KBM-7 (cell line): ENCODE measurements at places on chromosomes 5 and 9.

DNA sequence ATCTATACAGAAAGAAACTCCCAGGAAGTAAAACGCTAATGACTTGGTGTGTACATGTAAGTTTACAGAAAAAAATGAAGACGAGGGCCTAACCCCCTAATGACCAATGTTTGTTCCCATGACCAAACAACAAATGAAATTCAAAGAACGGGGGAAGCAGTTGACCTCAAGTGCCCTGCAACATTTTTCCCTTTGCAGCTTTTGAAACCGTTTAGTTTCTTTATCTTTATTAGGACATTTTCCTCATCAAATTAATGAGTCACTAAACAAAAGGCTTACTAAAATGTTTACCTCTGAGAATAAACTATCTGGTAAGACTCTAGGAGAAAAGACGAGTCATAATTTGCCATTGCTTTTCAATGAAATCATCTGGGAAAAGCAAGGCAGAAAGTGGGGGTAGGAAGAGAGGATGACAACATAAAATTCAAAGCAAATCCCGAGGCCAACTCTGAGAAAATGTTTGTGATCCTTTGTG lies 57.4 kb downstream of the LHFPL2 start:
- DNase-seq = no peak

GRCh38 chr5:531749-532315 lies 7.6 kb upstream of the SLC9A3 start:
- no peak for DNase-seq

DNA sequence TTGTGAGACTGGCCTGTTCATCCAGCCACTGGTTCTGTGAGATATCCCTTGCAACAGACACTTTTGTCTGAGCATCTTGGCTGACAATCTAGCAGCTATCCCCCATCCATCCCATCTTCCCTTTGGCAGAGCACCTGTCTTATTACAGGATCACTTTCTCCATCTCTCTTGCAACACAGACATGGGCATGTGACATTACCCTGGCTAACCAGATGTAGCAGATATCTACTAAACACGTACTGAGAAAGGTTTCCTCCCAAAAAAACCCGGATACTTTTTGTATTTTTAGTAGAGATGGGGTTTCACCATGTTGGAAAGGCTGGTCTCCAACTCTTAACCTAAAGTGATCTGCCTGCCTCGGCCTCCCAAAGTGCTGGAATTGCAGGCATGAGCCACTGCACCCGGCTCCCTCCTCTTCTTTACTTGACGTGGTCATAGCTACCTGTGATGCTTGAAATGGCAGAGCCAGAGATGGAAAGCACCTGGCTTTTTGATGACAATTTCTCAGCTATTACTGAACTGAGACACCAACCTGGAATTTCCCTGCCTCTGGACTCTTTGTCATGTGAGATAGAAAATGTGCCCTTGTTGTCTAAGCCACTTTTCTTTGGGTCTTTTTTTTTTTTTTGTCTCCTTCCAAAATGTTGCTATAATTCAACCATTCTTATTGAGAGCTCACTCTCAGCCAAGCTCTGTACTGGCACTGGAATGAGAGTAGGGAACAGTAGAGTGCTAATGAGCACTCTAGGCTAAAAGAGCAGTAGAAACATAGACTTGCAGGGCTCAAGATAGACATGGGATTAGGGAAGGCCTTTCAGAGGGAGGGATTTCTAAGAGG lies 32.6 kb downstream of the FNBP1 start:
- no peak for DNase-seq

DNA sequence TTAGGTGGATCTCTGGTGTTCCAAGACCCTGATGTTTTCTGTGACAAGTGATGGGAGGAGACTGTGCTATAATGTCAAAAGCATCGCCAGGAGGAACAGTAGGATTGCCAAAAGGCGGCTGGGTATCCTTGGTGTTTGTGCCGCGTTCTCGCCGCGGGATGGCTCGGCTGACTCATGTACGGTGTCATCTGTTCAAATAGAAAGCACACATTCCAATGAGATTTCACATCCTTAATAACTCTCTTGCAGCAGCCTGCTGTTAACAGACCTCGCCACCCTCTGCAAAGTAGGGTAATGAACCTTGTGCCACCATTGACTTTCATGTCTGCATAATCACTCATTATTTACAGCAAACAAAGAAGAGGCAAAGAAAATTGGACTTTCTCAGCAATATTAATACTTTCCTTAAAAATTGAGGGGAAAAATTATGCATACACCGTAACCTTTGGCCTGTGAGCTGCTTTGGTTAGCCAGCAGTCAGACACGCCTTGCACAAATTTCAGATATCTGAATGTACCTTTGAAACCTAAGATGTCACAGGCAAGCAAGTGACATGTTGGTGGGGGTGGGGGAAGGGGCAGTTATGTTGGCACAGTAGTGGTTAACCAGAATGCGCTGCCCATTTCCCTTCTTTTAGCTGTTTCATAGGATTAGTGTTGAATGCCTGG lies 289.4 kb downstream of the EFNA5 start:
- DNase-seq = no peak

- DNase-seq = peak; percentile 30
Observed at GRCh38 chr5:53779541-53779981, 219.1 kb downstream of the NDUFS4 start.

DNA sequence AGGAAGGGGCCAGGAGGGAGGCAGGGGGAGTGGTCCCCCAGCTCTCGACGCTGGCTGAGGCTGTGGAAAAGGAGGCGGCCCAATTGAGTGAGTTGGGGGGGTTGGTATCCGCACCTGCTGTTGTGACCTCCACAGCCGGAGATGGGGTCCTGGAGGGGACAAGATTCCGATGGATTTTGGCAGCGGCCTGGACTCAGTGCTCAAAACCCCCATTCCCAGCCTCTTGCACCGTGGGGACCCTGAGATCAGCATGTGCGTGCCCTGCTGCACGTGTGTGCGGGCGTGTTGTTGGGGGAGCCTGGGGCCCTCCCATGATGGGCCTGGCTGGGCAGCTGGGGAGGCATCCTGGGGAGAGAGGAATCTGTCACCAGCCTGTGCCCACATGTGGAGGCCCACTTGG lies 15.0 kb downstream of the CNTFR start:
- no peak for DNase-seq

- no peak for DNase-seq
Observed at GRCh38 chr5:6399980-6400910, 21.9 kb upstream of the MED10 start.

DNA sequence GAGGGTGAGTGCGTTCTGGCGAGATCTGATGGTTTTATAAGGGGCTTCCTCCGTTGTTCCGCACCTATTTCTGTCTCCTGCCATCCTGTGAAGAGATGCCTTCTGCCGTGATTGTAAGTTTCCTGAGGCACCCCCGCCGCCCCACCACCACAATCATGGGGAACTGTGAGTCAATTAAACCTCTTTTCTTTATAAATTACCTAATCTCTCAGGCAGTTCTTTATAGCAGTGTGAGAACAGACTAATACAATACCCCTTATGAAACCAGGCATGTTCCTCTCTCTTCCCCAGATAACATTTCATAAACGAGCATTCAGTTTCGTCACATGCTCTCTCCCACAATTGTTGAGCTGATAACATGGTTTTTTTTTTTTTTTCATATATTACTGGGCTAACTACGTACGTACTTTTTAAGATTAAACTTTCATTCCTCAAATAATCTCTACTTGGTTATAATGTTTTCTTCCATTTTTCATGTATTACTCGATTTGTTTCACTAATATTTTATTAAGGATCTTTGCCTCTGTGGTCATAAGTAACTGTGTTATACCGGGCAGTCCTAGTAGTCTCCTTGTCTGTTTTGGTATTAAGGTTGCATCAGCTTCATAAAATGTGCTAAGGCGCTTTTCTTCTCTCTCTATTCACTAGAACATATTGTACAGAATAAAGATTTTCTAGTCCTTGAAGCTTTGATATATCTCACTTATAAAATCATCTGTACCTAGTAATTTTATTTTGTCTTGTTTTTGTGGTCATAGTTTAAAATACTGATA lies 64.9 kb upstream of the MVB12B start:
- DNase-seq = no peak

DNA sequence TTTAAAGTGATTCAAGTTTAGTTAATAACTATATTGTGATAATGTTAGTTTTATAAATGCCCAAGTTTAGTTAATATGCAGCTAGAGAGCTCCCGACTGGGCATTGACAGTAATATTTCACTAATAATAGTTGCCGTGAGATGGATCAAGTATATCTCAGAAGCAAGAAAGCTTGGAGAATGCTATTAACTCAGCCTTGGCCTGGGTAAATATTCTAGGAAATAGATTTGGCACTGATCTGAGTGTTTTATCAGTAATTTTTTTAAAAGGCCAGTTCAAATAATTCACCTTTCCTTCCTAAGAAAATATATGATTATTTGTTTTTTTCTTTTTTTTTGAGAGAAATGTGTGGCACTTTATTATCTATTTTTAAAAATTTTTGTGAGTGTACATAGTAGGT lies 305.3 kb downstream of the CSNK1G3 start:
- no peak for DNase-seq
